Colonic mucosa (tissue), 4 donors: ENCODE measurements at places on chromosomes 16 and 17. TPM values are rescaled to one million over a fixed set of nuclear protein-coding genes. Genes with fewer than 3 reads are reported as not detected.

GRCh38 chr17:36533935-36534839 lies 481 bp downstream of the MYO19 start:
- DNase-seq = peak; percentile 81

DNA sequence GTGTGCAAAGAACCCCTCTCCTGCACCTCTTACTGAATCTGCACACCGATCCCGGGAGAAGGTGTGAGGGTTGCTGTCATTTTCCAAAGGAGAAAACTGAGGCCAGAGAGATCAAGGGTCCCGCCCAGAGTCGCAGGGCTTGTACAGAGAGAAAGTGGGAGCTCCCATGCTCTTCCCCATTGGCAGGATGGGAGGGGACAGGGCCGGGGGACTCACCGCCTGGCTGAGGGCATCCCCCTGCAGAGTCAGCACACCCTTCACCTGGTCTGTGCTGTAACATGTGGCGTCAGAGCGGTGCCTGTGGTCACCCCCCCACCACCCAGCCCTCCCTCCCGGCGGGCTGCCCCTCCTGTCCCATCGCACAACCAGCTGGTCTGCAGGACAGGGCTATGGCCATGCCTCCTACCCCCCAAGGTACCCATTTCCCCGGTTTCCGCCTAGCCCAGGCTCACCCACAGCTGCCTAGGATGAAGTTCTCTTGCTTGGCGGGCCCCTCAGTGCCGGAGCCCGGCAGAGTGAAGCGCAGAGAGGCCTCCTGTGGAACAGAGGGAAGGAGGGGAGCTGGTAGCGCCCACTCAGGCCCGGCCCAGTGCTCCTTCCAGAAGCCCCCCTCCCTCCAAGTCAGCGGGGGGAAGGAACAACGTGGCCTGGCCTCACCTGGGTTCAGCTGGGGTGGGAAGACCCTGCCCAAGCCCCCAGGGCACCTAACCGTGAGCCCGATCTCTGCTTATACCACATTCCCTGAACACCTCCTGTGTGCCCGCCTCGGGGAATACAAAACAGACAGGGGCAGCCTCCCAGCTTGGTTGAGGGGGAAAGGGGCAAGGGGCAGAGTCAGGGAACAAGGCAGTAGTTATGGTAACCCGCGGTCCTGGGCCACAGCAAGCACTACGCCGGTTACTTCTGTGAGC lies 1.1 kb downstream of the ROGDI start:
- DNase-seq = no peak

GRCh38 chr17:48357779-48358602 lies 72.0 kb downstream of the SKAP1 start:
- no peak for DNase-seq

DNA sequence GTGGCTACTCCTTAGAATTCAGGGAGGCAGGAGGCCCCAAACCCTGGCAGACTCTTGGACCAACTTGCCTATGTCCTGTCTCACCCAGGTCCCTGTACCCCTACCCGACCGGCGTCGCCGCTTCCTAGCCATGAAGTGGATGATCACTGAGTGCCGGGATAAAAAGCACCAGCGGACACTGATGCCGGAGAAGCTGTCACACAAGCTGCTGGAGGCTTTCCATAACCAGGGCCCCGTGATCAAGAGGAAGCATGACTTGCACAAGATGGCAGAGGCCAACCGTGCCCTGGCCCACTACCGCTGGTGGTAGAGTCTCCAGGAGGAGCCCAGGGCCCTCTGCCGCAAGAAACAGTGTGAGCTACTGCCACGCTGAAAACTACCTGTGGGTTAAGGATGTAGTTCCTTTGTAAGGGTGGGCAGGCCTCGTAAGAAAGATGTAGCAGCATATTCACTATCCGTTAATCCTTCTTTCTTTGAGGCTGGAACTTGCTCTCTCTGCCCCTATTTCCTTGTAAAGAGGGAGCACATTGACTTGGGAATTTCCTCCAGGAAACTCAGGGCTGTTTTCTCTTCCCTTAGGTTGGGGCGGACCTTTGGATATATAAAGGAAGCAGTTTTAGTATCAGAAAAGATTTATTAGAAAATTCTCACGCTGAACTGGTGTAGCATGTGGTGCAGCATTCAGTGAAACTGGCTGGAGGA lies 4.1 kb downstream of the MRPS7 start:
- DNase-seq = no peak

GRCh38 chr16:27374804-27375425 lies 27.1 kb upstream of the IL21R start:
- DNase-seq = peak; percentile 60

DNA sequence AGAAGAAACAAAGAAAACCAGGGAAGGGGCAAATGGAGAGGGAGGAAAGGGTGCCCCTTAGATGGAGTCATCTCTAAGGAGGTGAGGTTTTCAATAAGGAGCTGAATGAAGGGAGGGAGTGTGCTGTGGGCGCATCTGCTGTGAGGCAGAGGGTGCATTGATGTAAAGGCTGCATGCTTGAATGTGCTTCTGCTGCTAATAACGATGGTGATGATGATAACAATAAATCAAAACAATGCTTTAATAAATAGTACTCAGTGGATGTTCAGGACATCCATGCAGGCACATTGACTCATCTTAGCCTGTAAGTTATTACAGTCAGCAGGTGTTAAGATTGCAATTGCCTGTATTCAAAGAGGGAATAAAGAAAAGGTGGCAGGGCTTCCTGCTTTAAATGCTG lies 87.8 kb downstream of the SHISA6 start:
- DNase-seq = no peak

CCL23 gene
- total RNA-seq = 0.59 TPM

CISD3 gene
- 82.2 TPM for total RNA-seq

DNA sequence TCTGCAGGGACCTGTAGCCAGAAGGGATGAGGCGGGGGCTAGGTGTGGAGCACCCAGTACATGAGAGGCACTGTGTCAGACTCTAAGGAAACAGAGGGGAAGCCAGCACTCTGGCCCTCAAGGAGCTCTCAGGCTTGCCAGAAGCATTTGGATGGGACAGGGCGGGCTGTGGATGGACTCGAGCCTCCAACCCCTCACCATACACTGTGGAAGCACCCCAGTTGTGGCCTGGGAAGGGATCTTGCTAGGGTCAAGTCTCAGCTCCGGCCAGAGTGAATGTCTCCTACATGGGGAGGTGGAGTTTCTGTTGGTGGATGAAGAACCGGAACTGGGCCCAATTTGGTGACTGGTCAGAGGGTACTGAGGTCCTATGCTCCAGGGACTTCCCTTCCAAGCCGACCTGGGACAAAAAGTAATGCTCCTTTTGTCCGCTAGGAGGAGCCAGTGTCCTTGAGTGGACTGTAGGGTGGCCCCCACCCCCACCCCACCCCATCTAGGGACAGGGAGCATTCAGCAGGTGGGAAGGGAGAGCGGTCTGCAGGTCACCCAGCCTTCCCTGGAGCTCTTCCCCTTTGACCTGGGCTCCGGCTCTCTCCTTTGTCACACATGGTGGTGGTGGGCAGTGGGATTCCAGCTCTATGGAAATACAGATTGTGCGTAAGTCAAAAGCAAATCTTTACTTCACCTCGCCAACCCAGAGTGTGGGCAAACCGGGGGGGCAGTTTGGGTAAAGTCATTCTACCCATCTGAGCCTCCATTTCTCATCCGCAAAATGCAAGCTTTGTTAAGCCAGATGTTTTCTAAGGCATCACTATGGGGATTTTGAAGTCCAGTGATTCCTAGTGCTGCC lies 20.4 kb upstream of the PHB1 start:
- DNase-seq = peak; percentile 48
